CD4-positive, alpha-beta T cell treated with Interleukin-15 for 1 hour (primary cell): ENCODE measurements at places on chromosomes 6 and 20.
A peak's percentile ranks its signal among the peaks of the same experiment; 100 is the strongest.

DNA sequence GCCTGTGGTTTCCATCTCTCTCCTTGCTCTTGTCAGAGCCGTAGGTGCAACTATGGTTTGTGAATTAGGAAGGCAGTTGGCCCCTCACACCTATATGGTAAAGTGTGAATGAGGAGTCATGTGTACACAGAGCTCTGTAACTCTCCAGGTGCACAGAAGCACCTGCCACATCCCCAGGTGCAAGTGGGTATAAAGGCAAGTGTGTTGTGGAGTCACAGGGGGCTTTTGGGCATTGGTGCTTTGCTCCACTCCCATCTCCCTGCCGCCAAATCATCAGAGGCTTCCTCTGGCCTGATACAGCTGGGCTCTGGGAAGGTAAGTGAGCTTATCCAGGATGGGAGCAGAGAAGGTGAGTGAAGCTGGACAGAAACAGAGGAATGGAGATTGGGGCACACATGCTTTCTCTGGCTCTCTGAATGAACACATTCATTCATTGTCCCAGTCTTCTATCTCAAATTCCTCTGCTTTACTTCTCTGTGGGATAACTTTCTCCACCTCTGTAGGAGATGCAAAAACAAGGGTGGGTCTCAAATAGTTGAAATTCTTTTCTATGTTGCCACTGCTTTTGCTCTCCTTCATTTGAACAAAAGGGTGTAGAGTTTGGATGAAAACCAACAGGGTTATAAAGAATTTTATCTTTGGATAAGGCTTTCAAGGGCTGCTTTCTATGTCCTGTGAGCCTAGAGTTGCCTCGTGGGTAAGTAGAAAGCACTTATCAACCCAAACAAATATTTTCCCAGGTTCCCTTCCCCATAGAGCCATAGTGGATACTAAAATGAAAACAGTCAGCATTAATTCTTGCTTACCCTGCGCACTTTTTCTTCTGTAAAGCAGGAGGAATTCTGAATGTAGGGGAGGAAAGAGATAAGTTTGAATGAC, 45.0 kb upstream of the RIPOR2 start:
- no peak for DNase-seq

GRCh38 chr6:32183483-32184083, 470 bp downstream of the AGER start:
- no peak for DNase-seq

GRCh38 chr6:6829872-6830685, 241.6 kb downstream of the LY86 start:
- no peak for DNase-seq

DNA sequence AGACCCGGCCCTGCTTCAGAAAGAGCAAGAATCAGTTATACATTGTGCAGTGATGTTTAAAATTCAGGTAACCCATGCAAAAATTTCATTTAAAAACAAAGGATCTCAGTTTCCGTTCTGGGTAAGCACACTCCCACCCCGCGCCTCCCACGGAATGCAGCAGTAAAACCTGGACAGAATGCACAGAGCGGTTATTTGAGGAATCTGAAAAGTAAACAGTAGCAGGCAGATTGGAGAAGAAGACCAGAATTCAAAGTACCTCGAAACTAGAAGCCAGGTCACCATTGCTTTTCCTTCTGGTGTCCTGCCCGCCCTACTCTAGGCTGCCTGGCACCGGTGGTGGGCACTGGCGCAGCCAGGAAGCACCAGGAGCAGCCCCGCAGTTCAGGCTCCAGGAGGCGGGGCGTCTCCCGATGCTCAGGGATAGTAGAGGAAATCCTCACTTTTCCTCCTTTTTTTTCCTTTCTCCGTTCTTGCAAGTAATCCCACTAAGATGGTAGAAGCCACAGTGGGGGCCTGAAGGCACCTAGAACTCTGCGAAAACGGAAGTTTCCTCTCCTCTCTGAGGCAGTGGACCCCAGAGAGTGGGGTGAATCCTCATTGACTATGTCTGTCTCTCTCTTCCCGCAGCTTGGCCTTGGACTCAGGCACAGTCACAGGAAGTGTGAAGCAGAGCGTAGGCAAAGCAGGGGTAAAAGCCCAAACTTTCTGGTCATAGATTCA, 28.3 kb downstream of the METTL24 start:
- no peak for DNase-seq

- no peak for DNase-seq
Measured at GRCh38 chr6:159695984-159696383, 2.9 kb upstream of the SOD2 start.

GRCh38 chr6:99093456-99094190, 145.9 kb upstream of the FBXL4 start:
- no peak for DNase-seq

DNA sequence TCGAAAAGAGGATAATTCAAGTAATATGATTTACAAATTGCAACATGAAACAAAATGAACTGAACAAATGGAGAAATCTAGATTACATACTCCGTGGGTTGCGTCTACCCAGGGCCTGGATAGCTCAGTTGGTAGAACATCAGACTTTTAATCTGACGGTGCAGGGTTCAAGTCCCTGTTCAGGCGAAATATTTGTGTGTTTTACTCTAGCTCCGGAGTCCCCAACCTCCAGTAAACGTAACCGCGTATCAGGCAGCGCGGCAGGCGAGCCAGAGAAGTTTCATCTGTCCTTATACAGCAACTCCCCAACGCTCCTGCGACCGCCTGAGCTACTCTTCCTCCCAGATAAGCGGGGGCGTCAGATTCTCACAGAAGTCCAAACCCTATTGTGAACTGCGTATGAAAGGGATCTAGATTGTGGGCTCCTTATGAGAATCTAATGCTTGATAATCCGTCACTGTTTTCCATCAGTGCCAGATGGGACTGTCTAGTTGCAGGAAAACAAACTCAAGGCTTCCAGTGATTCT, 176.1 kb downstream of the TRIM27 start:
- DNase-seq = no peak

DNA sequence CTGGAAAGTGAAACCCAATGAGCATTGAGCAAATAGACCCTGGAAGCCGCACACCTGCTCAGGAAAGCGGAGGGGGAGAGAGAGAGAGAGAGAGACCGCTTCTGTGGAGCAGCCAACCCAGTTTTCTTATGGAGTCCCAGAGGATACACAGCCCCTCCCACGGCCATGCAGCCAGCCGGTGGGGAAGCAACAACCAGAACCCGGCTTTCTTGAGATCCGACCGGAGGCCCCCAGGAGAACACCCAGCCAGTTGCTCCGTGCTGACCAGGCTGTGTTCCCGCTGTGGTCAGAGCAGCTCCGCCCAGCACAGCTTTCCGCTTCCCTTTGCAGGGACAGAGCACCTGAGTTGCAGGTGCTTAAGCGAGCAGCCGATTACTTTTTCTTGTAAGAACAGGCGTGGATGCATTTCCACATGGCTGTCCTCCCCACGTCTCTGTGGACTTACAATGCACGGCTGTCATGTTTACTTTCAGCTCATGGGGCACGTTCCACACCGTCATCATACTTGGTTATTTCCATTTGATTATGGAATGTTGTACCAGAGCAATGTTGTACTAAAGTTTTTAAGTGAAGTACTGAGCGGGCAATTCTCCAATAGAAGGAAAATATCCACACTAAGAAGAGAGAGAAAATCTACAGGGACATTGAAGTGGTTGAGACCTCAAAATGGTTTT, 381.9 kb downstream of the THBS2 start:
- no peak for DNase-seq

DNA sequence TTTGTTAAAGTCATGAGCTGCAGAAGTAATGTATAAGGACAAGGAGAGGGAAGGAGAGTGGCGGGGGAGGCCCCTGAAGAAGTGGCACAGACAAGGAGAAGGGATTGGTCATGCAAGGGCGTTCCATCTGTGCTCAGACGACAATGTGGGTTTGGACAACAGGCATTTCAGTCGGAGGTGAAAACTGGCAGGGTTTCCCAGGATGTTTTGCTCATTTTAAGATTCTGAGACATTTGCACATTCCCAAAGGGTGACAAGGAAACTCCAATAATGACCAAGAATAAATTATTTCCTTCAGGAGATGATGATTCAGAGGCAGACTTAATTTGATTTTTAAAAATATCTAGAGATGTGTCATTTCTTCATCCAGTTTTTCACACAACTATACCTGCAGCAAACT, 181.8 kb downstream of the HIVEP2 start:
- no peak for DNase-seq

DNA sequence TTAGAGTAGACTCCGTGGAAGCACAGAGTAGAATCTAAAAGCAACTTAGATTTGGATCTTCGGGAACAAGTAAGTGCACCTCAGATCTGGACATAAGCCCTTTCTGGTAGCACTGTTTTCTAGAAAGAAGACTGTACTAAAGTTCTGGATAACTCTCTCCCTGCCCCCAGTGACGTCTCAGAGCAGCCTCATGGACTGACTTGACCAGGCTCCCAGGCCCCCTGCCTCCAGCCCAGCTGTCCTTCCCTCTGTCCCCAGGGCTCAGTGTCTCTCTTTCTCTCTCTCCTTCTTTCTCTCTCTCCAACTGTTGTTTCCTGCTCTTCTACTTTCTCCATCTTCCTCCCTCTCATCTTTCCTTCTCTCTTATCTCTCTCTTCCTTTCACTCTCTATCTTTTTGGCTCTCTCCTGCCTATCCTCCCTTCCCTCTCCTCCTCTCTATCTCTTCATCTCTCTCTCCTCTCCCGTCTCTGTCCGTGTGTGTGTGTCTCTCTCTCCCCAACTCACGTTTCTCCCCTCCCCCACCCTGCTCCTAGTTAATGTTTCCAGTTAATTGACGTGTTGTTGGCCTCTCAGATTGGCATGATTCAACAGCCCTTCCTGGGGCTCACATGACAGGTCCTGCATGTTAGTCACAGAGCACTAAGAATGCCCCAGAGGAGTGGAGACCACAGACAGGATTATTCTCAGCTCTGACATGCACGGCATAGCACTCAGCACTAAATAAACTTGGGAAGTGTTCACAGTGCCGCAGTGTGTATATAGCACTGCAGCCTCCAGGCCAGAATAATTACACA, 180.4 kb upstream of the FOXQ1 start:
- DNase-seq = no peak

- peak; percentile 73 for DNase-seq
Measured at GRCh38 chr20:4082406-4083097, 67.2 kb upstream of the RNF24 start.

DNA sequence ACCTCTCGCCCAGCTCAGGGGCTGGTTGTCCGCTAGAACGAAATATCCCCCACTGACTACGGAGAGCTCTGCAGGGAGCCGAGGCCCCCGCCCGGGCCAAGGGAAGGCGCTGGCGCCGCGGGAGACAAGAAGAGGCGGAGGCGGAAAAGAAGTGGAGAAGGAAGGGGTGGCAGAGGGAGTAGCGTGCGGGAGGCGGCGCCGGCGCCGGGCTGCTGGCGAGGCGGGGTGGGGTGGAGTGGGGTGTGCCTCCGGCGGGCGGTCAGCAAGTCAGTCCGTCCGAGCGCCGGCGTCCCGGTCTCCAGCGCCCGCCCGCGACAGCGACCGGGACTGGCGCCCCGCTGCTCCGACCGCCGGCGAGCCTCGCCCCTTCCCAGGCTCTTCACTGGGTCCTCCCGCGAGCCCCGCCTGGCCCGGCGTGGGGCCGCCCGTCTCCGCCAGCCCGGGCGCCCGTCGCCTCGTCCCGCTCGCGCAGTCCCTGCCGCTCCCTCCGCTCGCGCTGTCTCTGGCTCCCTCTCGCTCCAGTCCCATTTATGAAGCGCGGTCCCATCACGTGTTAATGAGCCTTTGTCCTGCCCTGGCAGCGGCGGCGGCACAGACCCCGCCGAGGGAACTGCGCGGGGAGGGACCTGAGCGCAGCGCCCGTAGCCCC, at the start of gene CNR1:
TSS of gene CNR1 (minus strand) at position 504 of the 649 bp plus-strand sequence. CDS start 21,073 bp downstream, outside the sequence.
- DNase-seq = peak; percentile 40

- DNase-seq = no peak
Measured at GRCh38 chr20:37528446-37529213, 954 bp upstream of the BLCAP start.

DNA sequence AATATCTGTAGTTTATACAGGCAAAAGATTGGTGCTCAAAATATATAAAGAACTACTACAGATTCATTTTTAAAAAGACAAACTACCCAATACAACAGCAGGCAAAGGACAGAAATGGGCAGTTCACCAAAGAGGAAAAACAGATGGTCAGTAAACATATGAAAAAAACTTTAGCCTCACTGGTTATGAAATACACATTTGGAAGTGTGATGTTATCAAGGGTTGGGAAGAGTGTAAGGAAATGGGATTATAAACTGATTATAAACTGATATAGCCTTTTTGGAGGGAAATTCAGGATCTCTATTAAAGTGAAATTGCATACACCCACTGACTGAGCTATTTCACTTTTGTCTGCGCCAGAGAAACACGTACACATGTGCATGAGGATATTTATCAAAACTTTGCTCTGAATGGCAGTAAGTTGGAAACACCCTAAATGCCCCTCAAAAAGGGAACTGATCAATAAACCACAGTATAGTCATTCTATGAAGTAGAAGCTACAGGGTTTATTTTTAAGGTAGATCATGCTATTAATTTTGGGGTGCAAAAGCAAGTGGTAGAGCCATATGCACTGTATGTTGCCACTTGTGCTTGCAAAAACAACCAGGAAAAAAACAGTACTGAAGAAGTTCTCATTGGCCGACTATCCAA, 32.2 kb upstream of the ARFGEF2 start:
- no peak for DNase-seq

- DNase-seq = no peak
Measured at GRCh38 chr20:24118034-24118433, 129.5 kb upstream of the GGTLC1 start.

DNA sequence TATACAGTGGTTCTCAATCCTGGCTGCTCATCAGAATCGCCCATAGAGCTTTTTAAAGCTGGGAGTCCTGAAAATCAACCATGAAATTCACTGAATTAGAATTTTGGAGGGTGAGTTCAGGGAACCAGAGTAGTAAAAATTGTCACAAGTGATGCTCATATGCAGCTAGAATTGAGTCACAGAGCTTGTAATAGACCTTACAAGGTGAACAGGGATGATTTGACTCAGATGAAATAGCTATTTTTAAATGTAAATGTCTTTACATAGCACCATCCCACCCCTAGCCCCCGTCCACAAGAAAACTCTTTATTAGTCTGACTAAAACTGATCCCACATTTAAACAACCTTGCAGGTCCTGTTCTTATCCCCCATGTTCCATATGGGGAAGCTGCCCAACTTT, 531.7 kb downstream of the LMBRD1 start:
- no peak for DNase-seq

DNA sequence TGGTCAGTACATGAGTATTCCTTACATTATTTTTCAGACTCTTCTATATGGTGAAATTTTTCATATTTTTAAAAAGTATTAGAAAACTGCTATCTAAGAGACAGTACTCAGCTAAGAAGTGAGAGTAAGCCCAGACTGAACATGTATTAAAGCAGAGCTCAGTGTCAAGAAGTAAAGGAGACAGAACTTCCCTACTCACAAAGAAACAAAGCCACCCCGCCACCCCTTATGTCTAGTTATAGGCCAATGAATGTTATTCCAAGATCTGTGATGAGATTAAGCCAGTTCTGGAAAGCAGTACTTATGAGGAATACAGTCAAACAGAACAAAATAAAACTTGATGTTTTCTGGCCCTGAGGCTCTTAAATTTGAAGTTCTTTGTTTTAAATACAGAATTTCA, 114.5 kb downstream of the RNGTT start:
- DNase-seq = no peak

- DNase-seq = no peak
Measured at GRCh38 chr20:58886546-58886945, 34.0 kb downstream of the GNAS start.

GRCh38 chr20:7926767-7927166, 13.5 kb downstream of the HAO1 start:
- no peak for DNase-seq

- DNase-seq = no peak
Measured at GRCh38 chr6:134584847-134585516, 267.1 kb upstream of the SGK1 start.

- no peak for DNase-seq
Measured at GRCh38 chr20:29497261-29497671, 1760.2 kb upstream of the DEFB115 start.

- no peak for DNase-seq
Measured at GRCh38 chr6:92111386-92111785, 1308.0 kb downstream of the EPHA7 start.
